PC-9 (cell line): ENCODE measurements at places on chromosomes 13 and 19.

DNA sequence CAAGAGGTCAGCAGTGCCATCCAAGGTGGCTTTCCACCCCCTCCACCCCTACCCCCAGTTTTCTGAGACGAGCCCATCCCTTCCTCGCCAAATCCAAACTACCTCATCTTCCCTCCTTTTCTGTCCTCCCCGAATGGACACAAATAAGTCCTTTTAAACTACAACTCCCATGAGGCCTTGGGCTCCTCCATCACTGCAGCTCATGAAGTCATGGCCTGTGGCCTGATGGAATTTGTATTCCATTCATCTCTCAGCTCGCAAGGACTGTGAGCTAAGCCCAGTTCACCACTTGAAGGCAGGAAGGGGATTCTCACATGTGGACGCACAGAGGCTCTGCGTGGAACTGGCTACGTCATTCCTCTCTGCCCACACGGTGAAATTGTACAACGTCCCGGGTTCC lies 12.5 kb downstream of the PTPRH start:
- DNase-seq = no peak

GRCh38 chr19:15633082-15633835 lies 7.4 kb upstream of the CYP4F3 start:
- DNase-seq = no peak

DNA sequence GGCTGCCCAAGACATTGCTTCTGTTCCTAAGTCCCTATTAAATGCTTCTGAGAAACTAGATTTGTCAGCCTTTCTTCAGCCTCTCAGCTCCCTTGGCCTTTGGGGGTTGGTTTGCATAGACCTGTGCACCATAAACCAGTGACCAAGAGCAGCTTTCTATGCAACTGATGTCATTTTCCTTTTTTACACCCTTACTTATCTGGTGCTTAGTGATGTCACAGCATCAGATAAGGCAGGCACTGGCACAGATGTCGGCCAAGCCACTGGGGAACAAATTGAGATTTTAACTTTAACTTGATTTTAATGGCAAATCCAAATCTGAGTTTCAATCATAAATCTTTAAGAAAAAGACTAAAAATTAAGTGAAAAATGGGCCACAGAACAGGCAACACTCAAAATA lies 59.8 kb downstream of the RUBCNL start:
- DNase-seq = no peak

DNA sequence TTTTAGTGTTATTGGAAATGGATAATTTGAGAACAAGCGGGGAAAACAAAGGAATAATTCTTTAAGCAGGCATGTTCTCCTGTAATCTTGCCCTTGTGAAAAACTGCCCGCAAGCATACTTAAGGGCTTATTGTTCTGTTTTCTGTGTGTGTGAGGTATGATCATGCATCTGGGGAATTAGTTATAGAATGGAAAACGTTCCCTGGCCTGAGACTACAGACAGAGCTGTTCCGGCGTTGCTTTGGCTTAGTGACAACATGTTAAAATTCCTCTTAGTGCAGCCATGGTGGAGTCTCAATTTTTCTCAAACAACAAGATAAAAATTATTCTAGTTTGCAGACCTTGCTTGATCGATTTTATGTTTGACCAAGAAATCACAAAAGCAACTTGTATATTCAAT lies 560.2 kb upstream of the SPRY2 start:
- DNase-seq = no peak

DNA sequence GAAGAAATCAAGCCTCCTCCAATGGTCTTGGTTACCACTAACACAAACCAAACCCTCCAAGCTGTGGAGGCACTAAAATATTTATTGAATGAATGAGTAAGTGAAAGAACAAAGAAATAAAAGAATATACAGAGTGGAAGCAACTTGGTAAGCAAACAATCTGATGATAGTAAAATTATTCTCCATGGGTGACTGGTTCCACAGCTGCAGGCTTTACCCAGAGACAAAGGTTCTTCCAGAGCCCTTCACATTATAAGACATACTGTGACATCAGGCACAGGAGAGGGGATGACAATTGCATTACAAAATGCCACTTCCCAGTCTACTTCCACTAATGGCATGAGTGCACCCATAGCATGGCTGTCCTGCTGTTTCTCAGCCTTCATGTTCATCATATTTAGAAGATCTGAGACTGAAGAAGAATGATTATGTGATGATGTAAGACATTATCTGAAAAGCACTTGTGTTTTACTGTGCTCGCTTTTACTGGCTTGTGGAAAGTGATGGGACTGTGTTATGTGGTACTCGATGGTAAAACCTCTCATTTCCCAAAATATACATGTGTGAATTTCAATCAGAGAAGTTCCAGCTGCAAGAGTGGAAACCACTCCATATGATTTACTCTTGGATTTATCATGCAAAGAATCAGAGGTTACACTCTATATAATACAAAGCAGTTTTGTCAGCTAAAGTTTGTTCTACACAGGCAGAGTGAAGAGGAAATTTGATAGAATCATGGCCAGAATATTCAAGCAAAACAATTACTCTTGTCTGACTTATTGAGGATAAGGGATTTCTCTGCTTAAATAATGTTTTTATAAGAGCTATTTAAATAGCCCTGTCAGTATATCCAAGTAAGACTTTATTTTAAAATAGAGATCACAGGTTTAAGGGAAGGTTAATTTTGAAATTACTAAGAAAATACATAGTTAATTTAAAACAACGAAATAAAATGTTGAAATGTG lies 220.2 kb upstream of the NBEA start:
- DNase-seq = no peak

GRCh38 chr13:40439928-40440327 lies 226.5 kb downstream of the FOXO1 start:
- DNase-seq = no peak

- DNase-seq = no peak
Observed at GRCh38 chr13:29713839-29714238, 118.4 kb upstream of the SLC7A1 start.

GRCh38 chr13:65530688-65531087 lies 1699.4 kb downstream of the PCDH9 start:
- DNase-seq = no peak

- no peak for DNase-seq
Observed at GRCh38 chr19:3768748-3769099, 3.3 kb downstream of the RAX2 start.

GRCh38 chr13:44022196-44022595 lies 142.5 kb downstream of the LACC1 start:
- DNase-seq = peak; percentile 96

GRCh38 chr19:6590258-6590826 lies 608 bp downstream of the CD70 start:
- no peak for DNase-seq

DNA sequence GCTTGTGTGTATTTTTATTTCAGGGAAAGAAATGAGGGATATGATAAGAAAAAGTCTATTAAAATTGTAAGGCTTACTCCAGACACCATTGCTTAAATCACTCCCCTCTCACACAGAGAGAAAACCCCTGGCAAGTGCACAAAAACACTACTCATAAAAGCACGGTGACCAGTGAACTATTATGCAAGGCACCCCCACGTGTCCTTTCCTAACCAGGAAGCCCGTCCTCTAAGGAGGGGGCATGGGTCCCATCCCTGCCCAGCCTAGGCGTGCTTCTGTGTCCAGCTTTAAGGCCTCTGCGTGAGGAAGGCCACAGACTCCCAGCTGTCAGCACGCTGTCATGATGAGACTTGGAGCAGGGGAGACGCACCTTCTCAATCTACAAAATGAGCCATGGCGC lies 83.5 kb downstream of the SLC7A1 start:
- no peak for DNase-seq

GRCh38 chr13:91132786-91133185 lies 214.7 kb upstream of the MIR17HG start:
- DNase-seq = no peak

DNA sequence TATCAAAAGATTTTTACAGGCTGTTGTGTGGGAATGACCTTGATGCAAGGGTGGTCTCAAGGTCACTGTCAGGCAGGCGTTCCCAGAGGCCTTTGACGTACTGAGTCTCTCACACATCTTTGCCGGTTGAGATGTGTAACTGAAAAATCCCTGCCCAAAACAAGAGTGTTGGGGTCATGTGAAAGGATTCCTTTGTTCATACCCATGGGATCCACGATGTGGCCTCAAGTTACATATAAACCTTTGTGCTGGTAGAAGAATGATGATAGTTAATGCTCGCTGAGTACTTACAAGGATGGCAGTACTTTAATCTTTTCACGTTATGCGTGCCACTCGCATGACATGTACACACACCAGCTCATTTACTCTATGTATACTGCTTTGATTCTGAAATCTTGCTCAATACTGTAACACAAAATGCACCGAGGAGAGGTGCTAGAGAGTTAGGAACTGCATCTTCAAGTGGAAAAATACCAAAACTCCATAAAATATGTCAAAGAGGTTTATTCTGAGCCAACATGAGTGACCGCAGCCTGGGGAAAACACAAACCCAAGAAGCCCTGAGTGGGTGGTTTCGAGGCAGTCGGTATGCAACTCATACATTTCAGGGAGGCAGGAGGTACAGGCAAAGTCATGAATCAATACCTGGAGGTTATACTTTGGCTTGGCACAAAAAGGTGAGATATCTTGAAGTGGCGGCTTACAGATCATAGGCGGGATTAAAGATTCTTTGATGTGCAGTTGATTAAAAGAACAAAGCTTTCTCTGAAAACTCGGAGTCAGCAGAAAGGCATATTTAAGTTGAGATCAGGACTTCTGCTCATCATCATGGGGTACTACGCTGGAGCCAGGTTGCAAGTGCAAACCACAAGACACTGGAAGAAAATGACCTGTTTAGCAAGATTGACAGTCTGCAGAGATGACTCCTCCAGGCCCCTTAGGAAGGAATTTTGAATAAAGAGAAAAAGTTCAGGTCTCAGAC lies 87.4 kb upstream of the ARHGEF7 start:
- no peak for DNase-seq

DNA sequence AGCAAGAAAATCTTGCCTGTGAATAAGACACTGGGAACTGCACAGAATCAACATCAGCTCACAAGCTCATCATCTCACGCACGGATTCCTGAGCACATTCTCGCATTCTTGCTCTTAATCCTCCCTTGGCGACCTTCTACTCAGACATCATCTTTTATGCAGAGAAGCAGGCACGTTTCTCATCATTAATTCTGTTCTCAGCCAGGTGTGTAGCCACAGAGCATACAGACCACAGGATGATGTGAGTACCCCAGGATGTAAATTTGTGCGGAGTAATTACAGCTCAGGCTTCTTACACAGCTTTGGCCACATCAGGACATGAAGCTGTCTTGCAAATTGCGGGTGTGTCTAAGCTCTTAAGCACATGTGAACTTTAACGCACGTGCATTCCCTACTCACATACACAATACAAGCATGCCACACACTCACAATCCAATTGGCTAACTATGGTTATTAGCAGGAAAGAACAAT lies 36.5 kb upstream of the SACS start:
- DNase-seq = no peak

DNA sequence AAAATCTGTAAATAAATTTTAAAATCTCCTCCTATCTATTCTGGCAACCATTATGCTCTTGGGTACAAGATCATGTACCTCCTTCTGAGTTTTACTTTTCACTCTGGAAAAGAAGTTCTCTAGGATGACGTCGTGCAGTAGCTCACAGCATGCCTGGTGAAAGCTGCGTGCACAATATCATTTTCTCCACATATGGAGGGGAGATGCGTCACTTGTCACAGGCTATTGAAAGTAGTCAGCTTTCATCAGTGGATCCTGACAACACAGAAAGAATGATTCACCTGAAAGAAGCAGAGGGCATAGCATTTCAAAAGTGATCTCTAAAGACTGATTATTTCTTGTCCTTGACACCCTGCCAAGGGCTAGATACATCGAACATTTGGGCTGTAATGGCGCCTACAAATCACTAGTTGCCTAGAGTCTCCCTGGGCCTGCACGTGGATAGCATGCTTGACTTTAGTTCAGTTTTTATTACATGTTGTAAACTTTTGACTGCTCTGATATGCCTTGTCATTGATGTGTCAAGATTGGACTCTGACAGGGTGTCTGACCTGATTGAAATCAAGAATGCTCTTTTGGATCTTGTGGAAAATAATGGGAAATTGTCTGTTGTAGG lies 1365.6 kb downstream of the OLFM4 start:
- no peak for DNase-seq

- no peak for DNase-seq
Observed at GRCh38 chr19:29552454-29553280, 26.9 kb downstream of the VSTM2B start.

DNA sequence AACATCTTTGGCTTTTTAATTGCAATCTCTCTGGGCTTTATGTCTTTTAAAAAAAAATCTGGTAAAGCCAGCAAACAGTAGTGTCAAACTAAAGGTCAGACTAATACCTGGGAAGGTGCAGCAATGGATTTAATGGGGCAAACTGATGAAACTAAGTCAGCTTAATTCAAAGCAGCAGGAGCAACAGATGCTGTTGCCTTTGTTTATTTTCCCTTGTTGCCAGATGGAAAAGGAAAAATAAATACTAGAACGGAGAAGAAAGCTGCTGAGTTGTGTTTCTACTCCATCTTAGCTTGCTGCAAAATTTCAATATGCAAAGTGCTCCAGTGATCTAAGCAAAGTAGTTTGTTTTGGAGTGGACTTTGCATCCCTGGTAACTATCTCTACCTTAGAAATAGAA lies 1097.8 kb downstream of the PCDH17 start:
- DNase-seq = no peak

GRCh38 chr13:110618167-110618566 lies 2.8 kb downstream of the NAXD start:
- DNase-seq = no peak

DNA sequence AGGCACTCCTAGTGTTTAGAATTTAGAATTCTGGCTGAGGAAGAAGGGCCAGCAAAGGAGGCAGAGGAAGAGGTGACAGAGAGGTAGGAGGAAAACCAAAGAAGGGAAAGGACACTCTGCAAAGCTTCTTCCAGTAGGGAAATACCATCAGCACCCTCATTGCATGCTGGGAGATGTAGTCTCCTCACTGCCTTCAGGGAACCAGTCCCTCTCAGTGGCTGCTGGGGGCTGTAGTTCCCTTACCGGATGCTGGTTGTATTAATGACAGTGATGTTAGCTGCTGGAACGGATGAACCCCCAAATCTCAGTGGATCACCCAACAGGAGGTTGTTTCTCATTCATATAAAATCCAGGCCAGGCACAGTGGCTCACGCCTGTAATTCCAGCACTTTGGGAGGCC lies 10.1 kb downstream of the GRIN2D start:
- DNase-seq = peak; percentile 35

GRCh38 chr19:40806423-40807146 lies 7.6 kb downstream of the EGLN2 start:
- no peak for DNase-seq

- DNase-seq = no peak
Observed at GRCh38 chr13:31880851-31881494, 141.6 kb downstream of the RXFP2 start.

GRCh38 chr13:33763021-33763420 lies 54.9 kb upstream of the RFC3 start:
- DNase-seq = no peak

- peak; percentile 96 for DNase-seq
Observed at GRCh38 chr19:14419106-14419813, at the start of gene DDX39A. TSS of gene DDX39A (minus strand) at chr19:14419341. CDS start at chr19:14413220, 6,121 bp downstream.
